ENCODE measurements at places on chromosomes 13 and 19. TPM values are rescaled to one million over a fixed set of nuclear protein-coding genes. Genes with fewer than 3 reads are reported as not detected.

The TMEM255B gene
- 2.4 TPM for total RNA-seq

The WTIP gene
- 17.0 TPM for total RNA-seq

GRCh38 chr19:33299051-33299688, 3.2 kb downstream of the CEBPA start:
- no peaks in the 10 kb centered on the region for H3K36me3 ChIP-seq
- H3K27me3 ChIP-seq = peaks cover 45% of the 10 kb centered on the region
- H3K4me1 ChIP-seq = no peaks in the 10 kb centered on the region
- H3K4me3 ChIP-seq = peak overlapping the region; percentile 34

GRCh38 chr13:71634602-71635443, 232.2 kb downstream of the DACH1 start:
- no peak overlapping the region for H3K4me3 ChIP-seq
- H3K27ac ChIP-seq = peak overlapping the region; percentile 69
- peaks cover 36% of the 10 kb centered on the region for H3K4me1 ChIP-seq
- no peak for DNase-seq
- H3K27me3 ChIP-seq = no peaks in the 10 kb centered on the region

GRCh38 chr13:27120011-27120410, 51.6 kb downstream of the USP12 start:
- H3K27me3 ChIP-seq = no peaks in the 10 kb centered on the region
- no peak overlapping the region for H3K4me3 ChIP-seq
- H3K4me1 ChIP-seq = peaks cover 10% of the 10 kb centered on the region
- no peak for DNase-seq
- no peak overlapping the region for H3K27ac ChIP-seq

Data from neural crest cell (in vitro differentiated cells).